Activated naive CD8-positive, alpha-beta T cell treated with anti-CD3 and anti-CD28 coated beads, Interleukin-2, amount 10 ng/mL, durations not matched to agents 7 days and 5 days (primary cell): ENCODE measurements at places on chromosomes 4 and X. TPM values are rescaled to one million over a fixed set of nuclear protein-coding genes. Genes with fewer than 3 reads are reported as not detected.

The SCML2 gene
- total RNA-seq, result 2.0 TPM

DNA sequence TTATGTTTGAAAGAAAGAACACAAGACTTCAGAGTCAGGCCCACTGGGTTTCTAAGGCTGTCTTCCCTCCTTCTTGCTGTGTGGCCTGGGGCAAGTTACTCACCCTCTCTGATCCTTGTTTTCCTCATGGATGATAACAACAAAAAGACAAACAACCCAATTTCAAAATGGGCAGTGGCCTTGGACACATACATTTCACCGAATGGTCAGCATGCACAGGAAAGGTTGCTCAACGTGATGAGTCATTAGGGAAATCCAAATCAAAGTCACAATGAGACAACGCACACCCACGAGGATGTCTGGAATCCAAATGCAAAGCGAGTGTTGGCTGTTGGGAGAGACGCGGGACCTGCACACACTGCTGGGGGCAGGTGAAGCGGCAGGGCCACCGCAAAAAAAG is 50.8 kb upstream of the PPP2R2C start:
- H3K27me3 ChIP-seq, result peaks cover 10% of the 10 kb centered on the region
- no peak for DNase-seq
- H3K4me3 ChIP-seq, result no peak overlapping the region
- no peak overlapping the region for H3K27ac ChIP-seq
- no peaks in the 10 kb centered on the region for H3K36me3 ChIP-seq
- H3K4me1 ChIP-seq, result no peaks in the 10 kb centered on the region

The TAF1 gene
- 66.8 TPM for total RNA-seq

GRCh38 chr4:44927399-44928380 is 201.3 kb upstream of the GNPDA2 start:
- no peaks in the 10 kb centered on the region for H3K4me1 ChIP-seq
- no peak overlapping the region for H3K27ac ChIP-seq
- no peak overlapping the region for H3K4me3 ChIP-seq
- no peak for DNase-seq
- no peaks in the 10 kb centered on the region for H3K36me3 ChIP-seq

DNA sequence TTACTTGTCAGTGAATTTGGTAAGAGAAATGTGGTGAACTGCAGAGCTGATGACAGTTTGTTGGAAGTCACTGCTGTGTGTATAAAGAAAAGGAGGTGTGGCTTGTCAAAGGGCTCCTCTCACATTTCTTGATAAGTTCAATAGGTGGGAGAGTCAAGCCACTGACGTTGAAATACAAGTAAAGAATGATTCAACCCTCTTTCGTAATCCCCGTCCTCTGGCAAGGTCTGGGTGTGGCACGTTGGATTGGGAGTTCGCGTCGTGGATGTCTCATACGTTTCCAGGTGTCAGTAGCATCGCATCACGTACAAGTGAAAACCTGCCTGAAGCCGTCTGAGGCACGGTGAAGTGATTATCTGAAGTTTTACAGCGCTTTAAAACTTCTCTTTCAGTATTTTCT is 76.4 kb downstream of the EGF start:
- H3K27ac ChIP-seq, result no peak overlapping the region
- peaks cover 5% of the 10 kb centered on the region for H3K27me3 ChIP-seq
- peaks cover 3% of the 10 kb centered on the region for H3K36me3 ChIP-seq
- no peak overlapping the region for H3K4me3 ChIP-seq

DNA sequence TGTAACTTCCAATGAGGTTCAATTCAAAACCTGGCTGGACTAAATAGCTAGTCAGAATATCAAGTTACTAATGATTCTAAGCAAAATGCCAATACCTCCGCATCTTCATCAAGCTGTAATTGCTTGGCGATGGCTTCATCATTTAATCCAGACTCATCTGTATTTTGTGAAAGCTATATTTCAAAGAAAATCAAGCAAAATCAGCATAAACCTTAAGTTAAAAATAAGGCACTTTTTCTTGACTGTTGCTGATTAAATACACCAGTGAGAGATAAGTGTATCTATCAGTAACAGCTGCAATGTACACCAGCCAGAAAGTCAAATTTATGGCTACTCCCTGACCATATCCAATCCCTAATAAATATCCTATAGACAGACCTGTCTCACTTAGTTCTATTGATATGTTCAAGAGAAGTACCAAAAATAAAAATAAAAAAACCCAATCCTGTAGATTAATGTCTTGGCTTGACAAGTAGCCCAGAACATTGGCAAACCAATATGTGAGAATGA is 39.6 kb downstream of the RFC1 start:
- peaks cover 4% of the 10 kb centered on the region for H3K4me1 ChIP-seq
- H3K27ac ChIP-seq, result no peak overlapping the region
- peaks cover 42% of the 10 kb centered on the region for H3K36me3 ChIP-seq

The ATP7A gene
- total RNA-seq, result 13.5 TPM

DNA sequence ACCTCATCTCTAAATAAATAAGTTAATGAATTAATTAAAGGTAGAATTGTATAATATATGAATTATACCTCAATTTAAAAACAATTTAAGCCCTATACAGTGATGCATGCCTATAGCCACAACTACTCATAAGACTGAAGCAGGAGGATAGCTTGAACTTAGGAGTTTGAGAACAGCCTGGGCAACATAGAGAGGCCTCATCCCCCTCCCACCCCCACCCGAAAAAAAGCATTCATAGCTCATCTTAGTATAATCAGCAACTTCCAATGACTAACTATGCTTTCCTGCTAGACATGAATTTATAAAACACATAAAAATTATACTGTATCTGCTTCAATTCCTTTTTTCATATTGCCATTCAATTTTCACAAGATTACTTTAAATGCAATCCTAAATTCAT is 1.6 kb downstream of the LRBA start:
- peak overlapping the region; percentile 100 for H3K4me3 ChIP-seq
- peaks cover 22% of the 10 kb centered on the region for H3K4me1 ChIP-seq
- H3K36me3 ChIP-seq, result peaks cover 18% of the 10 kb centered on the region

The PCDH11X gene
- total RNA-seq, result not detected

DNA sequence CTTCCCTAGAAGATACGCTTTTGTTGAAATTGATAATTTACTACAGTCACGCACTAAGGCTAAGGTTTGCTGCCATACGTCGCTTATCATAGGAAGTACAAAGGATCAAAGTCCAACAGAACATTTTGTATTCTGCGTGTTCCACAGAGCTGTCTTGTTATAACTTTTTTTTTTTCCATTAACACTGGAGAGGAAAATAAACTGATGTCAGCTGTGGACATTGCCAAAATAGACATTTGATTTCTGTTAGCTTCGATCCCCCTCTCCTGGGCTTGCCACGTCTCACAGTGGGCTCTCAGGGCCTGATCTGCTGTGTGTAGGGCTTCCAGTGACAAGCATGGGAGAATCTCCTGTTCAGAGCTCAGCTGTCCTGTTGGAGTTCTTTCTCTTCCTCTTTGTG is 93.3 kb downstream of the SPATA18 start:
- no peak for DNase-seq
- no peaks in the 10 kb centered on the region for H3K4me1 ChIP-seq
- H3K27me3 ChIP-seq, result no peaks in the 10 kb centered on the region
- H3K36me3 ChIP-seq, result no peaks in the 10 kb centered on the region
- H3K27ac ChIP-seq, result no peak overlapping the region

The SMIM31 gene
- total RNA-seq, result not detected

- H3K27ac ChIP-seq, result no peak within 1 kb of the TSS
- peaks cover 9% of the 10 kb centered on the region for H3K4me1 ChIP-seq
- no peaks in the 10 kb centered on the region for H3K36me3 ChIP-seq
- peak within 1 kb of the TSS; percentile 93 for H3K4me3 ChIP-seq
- peaks cover 63% of the 10 kb centered on the region for H3K27me3 ChIP-seq
- DNase-seq, result peak; percentile 28
Observed at GRCh38 chr4:155666344-155667221, at the start of gene GUCY1A1. TSS of gene GUCY1A1 (plus strand) at chr4:155666848. CDS start at chr4:155696868, 30,020 bp downstream.

DNA sequence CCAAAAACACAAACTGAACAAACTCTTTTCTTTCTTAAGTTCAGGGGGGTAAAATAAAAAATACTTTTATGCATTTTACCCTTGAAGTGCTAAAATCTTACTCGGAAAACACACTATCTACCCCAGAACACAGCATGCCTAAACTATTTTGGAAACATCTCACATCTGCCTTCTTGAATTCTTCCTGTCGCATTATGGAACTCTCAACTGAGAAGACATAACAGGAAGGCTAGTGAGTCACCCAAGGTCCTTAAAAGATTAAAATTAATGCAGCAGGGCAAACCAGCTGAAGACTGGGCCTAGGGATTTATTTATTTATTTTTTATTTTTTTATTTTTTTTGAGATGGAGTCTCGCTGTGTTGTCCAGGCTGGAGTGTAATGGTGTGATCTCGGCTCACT is 208.2 kb downstream of the APBB2 start:
- H3K27ac ChIP-seq, result no peak overlapping the region
- H3K4me3 ChIP-seq, result no peak overlapping the region
- no peaks in the 10 kb centered on the region for H3K27me3 ChIP-seq
- H3K36me3 ChIP-seq, result no peaks in the 10 kb centered on the region
- H3K4me1 ChIP-seq, result no peaks in the 10 kb centered on the region
- no peak for DNase-seq

GRCh38 chrX:6021316-6022091 is 207.2 kb downstream of the NLGN4X start:
- H3K27me3 ChIP-seq, result no peaks in the 10 kb centered on the region
- no peaks in the 10 kb centered on the region for H3K4me1 ChIP-seq
- no peak overlapping the region for H3K4me3 ChIP-seq
- no peak overlapping the region for H3K27ac ChIP-seq
- no peaks in the 10 kb centered on the region for H3K36me3 ChIP-seq
- no peak for DNase-seq

The PRR32 gene
- total RNA-seq, result not detected

GRCh38 chr4:5027346-5027745 is 8.1 kb upstream of the CYTL1 start:
- H3K27ac ChIP-seq, result no peak overlapping the region
- H3K36me3 ChIP-seq, result no peaks in the 10 kb centered on the region
- no peak for DNase-seq
- H3K4me1 ChIP-seq, result no peaks in the 10 kb centered on the region

The SORCS2 gene
- total RNA-seq, result not detected

DNA sequence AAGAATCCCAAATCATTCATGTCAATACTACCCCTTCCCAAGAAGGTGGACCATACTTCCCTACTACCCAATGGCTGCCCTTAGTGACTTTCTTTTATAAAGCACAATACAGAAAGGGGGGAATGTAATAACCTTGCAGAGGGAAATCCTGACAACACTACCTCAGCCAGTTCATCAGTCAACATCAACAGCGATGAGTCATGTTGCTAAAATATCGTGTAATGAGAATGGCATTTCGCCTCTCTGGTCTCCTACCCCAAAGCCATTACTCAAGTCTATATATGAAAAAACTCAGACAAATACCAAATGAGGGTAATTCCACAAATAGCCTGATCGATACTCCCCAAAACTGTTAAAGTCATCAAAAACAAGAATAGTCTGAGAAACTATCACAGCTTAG is 3.3 kb upstream of the MAGEA8 start:
- DNase-seq, result no peak
- no peak overlapping the region for H3K27ac ChIP-seq
- H3K4me1 ChIP-seq, result peaks cover 4% of the 10 kb centered on the region
- H3K36me3 ChIP-seq, result no peaks in the 10 kb centered on the region
- no peak overlapping the region for H3K4me3 ChIP-seq

The DIPK2B gene
- not detected for total RNA-seq

GRCh38 chr4:98204236-98204553 is 57.0 kb upstream of the RAP1GDS1 start:
- peak overlapping the region; percentile 75 for H3K4me3 ChIP-seq
- peaks cover 13% of the 10 kb centered on the region for H3K4me1 ChIP-seq
- DNase-seq, result no peak
- H3K27ac ChIP-seq, result peak overlapping the region; percentile 84
- peaks cover 2% of the 10 kb centered on the region for H3K27me3 ChIP-seq
- peaks cover 8% of the 10 kb centered on the region for H3K36me3 ChIP-seq

DNA sequence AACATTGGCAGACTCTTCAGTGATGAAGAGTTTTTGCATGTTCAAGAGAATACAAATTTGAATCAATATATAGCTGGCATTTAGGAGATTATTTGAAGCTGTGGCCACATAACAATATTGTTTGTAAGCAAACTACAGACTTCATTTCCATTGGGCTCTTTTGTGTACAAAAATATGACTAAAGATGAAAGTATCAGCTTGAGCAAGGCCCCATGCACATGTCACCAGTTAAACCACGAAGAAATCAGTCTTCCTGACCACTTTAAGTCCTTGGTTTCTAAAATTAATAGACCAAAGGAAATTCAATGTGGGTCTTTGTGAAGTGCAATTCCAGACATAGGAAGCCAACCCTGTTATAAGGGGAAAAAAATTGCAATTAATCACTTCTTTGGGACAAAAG is 1664.6 kb upstream of the ADGRL3 start:
- no peak overlapping the region for H3K27ac ChIP-seq
- H3K36me3 ChIP-seq, result no peaks in the 10 kb centered on the region
- DNase-seq, result no peak
- no peaks in the 10 kb centered on the region for H3K27me3 ChIP-seq
- H3K4me3 ChIP-seq, result no peak overlapping the region

The VMA21 gene
- total RNA-seq, result 39.1 TPM

GRCh38 chr4:86565651-86566050 is 28.5 kb upstream of the PTPN13 start:
- H3K36me3 ChIP-seq, result no peaks in the 10 kb centered on the region
- H3K27ac ChIP-seq, result no peak overlapping the region
- DNase-seq, result no peak
- H3K4me3 ChIP-seq, result no peak overlapping the region
- no peaks in the 10 kb centered on the region for H3K4me1 ChIP-seq
- H3K27me3 ChIP-seq, result peaks cover 3% of the 10 kb centered on the region

GRCh38 chr4:152344001-152344400 is 191.9 kb downstream of the FBXW7 start:
- no peak overlapping the region for H3K4me3 ChIP-seq
- peaks cover 29% of the 10 kb centered on the region for H3K36me3 ChIP-seq
- no peak overlapping the region for H3K27ac ChIP-seq
- no peaks in the 10 kb centered on the region for H3K27me3 ChIP-seq
- DNase-seq, result no peak

GRCh38 chr4:123477711-123478209 is 81.2 kb downstream of the SPRY1 start:
- peaks cover 33% of the 10 kb centered on the region for H3K4me1 ChIP-seq
- peaks cover 6% of the 10 kb centered on the region for H3K36me3 ChIP-seq
- peak overlapping the region; percentile 83 for H3K27ac ChIP-seq
- peak overlapping the region; percentile 65 for H3K4me3 ChIP-seq

GRCh38 chrX:7946960-7947359 is 19.7 kb upstream of the PNPLA4 start:
- H3K4me1 ChIP-seq, result no peaks in the 10 kb centered on the region
- no peak overlapping the region for H3K27ac ChIP-seq
- no peaks in the 10 kb centered on the region for H3K36me3 ChIP-seq
- no peaks in the 10 kb centered on the region for H3K27me3 ChIP-seq
- no peak overlapping the region for H3K4me3 ChIP-seq

DNA sequence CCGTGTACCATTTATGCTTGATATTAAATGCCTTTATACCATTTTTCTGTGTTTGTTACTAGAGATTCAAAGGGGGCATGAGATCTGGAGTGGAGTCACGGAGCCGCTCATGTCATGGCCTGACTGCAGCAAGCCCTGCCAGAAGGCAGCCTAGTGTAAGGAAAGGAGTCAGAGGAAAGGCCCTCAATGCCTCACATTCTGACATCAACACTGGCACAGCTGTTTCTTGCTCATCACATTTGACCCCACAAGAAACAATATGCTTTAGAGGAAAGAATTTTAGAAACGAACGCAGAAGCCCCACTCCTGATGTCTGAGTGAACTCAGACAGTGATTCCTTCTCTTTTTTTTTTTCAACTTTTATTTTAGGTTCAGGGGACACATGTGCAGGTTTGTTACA is 322.4 kb upstream of the CPEB2 start:
- peaks cover 2% of the 10 kb centered on the region for H3K27me3 ChIP-seq
- H3K4me1 ChIP-seq, result no peaks in the 10 kb centered on the region
- DNase-seq, result no peak
- H3K4me3 ChIP-seq, result no peak overlapping the region

The KCTD8 gene
- not detected for total RNA-seq
